WTC11 (cell line): ENCODE measurements at places on chromosomes 6 and 20. TPM values are rescaled to one million over a fixed set of nuclear protein-coding genes. Genes with fewer than 3 reads are reported as not detected.

GRCh38 chr6:41428336-41428995 is 93.1 kb downstream of the NCR2 start:
- peaks cover 46% of the 10 kb centered on the region for H3K27me3 ChIP-seq
- DNase-seq, result no peak
- H3K36me3 ChIP-seq, result no peaks in the 10 kb centered on the region
- peak overlapping the region; percentile 76 for H3K4me3 ChIP-seq
- H3K27ac ChIP-seq, result no peak overlapping the region
- peaks cover 32% of the 10 kb centered on the region for H3K4me1 ChIP-seq

PACSIN1 gene
- total RNA-seq, result 10.6 to 12.6 TPM (median 10.7 TPM) in 3 replicates

- H3K27ac ChIP-seq, result no peak overlapping the region; the same call in 1 of the 2 replicates
- no peak overlapping the region for H3K4me3 ChIP-seq
- H3K27me3 ChIP-seq, result no peaks in the 10 kb centered on the region
- no peaks in the 10 kb centered on the region for H3K36me3 ChIP-seq
Measured at GRCh38 chr20:62601172-62601571, 41.1 kb upstream of the SLCO4A1 start.

- H3K27ac ChIP-seq, result no peak overlapping the region
- no peaks in the 10 kb centered on the region for H3K27me3 ChIP-seq
- no peak for DNase-seq
- peaks cover 25% of the 10 kb centered on the region for H3K4me1 ChIP-seq
- H3K36me3 ChIP-seq, result no peaks in the 10 kb centered on the region
Measured at GRCh38 chr6:118877806-118878205, 16.1 kb upstream of the ASF1A start.

DNA sequence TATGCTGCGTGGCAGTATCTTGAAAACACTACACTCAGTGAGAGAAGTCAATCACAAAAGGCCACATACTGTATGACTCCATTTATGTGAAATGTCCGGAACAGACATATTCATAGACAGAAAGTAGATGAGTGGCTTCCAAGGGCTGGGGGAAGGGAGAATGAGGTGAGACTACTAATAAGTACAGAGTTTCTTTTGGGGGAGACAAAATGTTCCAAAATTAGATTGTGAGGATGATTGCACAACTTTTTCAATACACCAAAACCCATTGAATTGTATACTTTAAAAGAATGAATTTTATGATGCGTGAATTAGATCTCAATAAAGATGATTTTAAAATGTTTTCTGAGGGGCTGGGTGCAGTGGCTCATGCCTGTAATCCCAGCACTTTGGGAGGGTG is 9.2 kb upstream of the SPO11 start:
- H3K27me3 ChIP-seq, result no peaks in the 10 kb centered on the region; the same call in 1 of the 2 replicates
- no peak for DNase-seq
- H3K27ac ChIP-seq, result no peak overlapping the region
- H3K4me3 ChIP-seq, result no peak overlapping the region

DNA sequence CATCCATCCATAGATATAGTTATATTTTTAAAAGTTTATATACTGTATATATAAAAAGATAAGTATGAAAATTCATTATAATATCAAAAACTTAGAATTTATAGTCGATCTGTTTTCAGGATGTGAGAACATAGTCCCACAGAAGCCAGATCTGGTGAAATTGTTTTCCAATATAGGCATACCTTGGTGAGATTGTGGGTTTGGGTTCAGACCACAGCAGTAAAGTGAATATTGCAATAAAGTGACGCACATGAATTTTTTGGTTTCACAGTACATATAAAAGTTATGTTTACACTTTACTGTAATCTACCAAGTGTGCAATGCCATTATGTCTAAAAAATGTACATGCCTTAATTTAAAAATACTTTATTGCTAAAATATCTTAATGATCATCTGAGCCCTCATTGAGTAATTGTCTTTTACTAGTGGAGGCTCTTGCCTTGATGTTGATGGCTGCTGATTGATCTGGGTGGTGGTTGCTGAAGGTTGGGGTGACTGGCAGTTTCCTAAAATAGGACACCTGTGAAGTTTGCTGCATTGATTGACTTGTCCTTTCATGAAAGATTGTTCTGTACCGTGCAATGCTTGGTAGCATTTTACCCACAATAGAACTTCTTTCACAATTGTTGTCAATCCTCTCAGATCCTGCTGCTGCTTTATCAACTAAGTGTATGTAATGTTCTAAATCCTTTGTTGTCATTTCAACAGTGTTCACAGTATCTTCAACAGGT is 29.8 kb downstream of the AIG1 start:
- no peaks in the 10 kb centered on the region; the same call in 1 of the 2 replicates for H3K4me1 ChIP-seq

HLA-DOA gene
- 13.6 to 24.6 TPM (median 24.4 TPM) in 3 replicates for total RNA-seq

RSPO3 gene
- 0.14 TPM in 1 of 3 replicates, not detected in the others for total RNA-seq

- H3K4me3 ChIP-seq, result no peak overlapping the region
- H3K27me3 ChIP-seq, result peaks cover 5% of the 10 kb centered on the region
- peak; percentile 79 for DNase-seq
- H3K4me1 ChIP-seq, result no peaks in the 10 kb centered on the region; the same call in 1 of the 2 replicates
- no peak overlapping the region for H3K27ac ChIP-seq
Measured at GRCh38 chr20:4519534-4519933, 202.2 kb upstream of the PRND start.

DCDC2 gene
- 1.4 to 3.2 TPM (median 1.8 TPM) in 3 replicates for total RNA-seq

GDAP1L1 gene
- total RNA-seq, result 7.5 to 10.3 TPM (median 8.8 TPM) in 3 replicates

DNA sequence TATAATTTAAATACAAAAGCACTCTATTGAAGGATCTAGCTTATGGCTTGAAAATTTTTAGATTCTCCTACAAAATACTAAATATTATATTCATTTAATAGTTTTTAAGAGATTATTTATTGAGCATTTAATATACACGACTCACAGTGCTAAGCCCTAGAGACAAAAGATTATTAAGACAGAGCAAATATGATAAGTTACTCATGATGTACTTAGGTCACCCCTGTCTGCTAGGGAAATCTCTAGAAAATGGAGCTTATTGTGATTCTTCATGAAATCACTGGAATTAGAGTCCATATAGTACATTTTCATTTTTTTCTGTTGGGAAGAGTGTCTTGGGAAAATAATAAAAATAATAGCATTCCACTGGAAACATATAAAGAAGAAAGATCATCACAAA is 37.8 kb downstream of the BEND6 start:
- no peak overlapping the region for H3K4me3 ChIP-seq
- H3K36me3 ChIP-seq, result no peaks in the 10 kb centered on the region
- H3K27me3 ChIP-seq, result no peaks in the 10 kb centered on the region
- 0 out of 2 replicates have a peak, but pooled peaks cover 3% of the 10 kb centered on the region for H3K4me1 ChIP-seq
- H3K27ac ChIP-seq, result no peak overlapping the region
- DNase-seq, result no peak

DNA sequence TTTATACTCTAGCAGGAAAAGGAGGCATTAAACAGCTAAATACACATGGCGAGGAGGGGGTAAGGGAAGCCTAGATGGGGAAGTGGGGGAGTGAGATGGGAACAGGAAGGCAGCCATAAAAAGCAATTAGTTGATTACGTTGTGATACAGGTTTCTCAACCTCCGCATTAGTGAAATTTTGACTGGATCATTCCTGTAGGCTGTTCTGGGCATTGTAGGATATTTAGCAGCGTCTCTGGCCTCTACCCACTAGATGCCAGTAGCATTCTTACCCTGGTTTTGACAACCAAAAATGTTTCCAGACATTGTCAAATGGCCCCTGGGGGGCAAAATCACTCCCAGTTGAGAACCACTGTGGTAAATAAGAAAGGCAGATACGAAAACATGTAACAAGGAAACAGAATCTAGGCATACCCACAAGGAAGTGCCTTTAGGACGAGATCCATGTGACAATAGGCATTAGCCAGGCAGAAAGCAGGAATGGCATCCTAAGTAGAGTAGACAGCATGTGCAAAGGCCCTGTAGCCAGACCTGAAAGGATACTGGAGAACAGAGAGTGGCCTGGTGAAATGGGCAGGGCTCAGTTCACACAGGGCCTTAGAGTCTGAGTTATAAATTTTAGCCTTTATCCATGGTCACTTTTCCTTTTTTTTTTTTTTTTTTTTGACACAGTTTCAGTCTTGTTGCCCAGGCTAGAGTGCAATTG is 25.8 kb upstream of the PTPN1 start:
- no peak overlapping the region for H3K27ac ChIP-seq
- no peak for DNase-seq
- no peaks in the 10 kb centered on the region for H3K4me1 ChIP-seq
- H3K36me3 ChIP-seq, result no peaks in the 10 kb centered on the region
- no peaks in the 10 kb centered on the region; the same call in 1 of the 2 replicates for H3K27me3 ChIP-seq

GRCh38 chr6:148535976-148536375 is 193.3 kb downstream of the SASH1 start:
- H3K4me3 ChIP-seq, result no peak overlapping the region
- H3K27me3 ChIP-seq, result no peaks in the 10 kb centered on the region
- no peak overlapping the region for H3K27ac ChIP-seq
- DNase-seq, result no peak
- H3K36me3 ChIP-seq, result peaks cover 66% of the 10 kb centered on the region

WFDC13 gene
- not detected in 3 replicates for total RNA-seq

GRCh38 chr20:23058240-23058639 is 8.8 kb upstream of the THBD start:
- no peak overlapping the region for H3K27ac ChIP-seq
- peaks cover 5% of the 10 kb centered on the region; the same call in 1 of the 2 replicates for H3K36me3 ChIP-seq
- no peak overlapping the region for H3K4me3 ChIP-seq
- peaks cover 24% of the 10 kb centered on the region for H3K4me1 ChIP-seq
- DNase-seq, result no peak

- no peaks in the 10 kb centered on the region for H3K36me3 ChIP-seq
- H3K27ac ChIP-seq, result no peak overlapping the region; the same call in 1 of the 2 replicates
- peaks cover 13% of the 10 kb centered on the region for H3K4me1 ChIP-seq
Measured at GRCh38 chr6:106533054-106533453, 96.2 kb downstream of the RTN4IP1 start.

- H3K4me3 ChIP-seq, result no peak overlapping the region
- DNase-seq, result no peak
- H3K36me3 ChIP-seq, result no peaks in the 10 kb centered on the region
- no peaks in the 10 kb centered on the region for H3K27me3 ChIP-seq
- H3K27ac ChIP-seq, result peak overlapping the region; percentile 87
Measured at GRCh38 chr6:111764238-111765175, 108.7 kb downstream of the FYN start.
